ENCODE measurements at places on chromosomes 5 and 9.
A peak's percentile ranks its signal among the peaks of the same experiment; 100 is the strongest.

- no peak for DNase-seq
Observed at GRCh38 chr5:152511531-152512132, 106.6 kb upstream of the NMUR2 start.

GRCh38 chr5:17180330-17180843 lies 37.0 kb upstream of the BASP1 start:
- DNase-seq: no peak

GRCh38 chr5:3948838-3949237 lies 353.2 kb downstream of the IRX1 start:
- DNase-seq: no peak

DNA sequence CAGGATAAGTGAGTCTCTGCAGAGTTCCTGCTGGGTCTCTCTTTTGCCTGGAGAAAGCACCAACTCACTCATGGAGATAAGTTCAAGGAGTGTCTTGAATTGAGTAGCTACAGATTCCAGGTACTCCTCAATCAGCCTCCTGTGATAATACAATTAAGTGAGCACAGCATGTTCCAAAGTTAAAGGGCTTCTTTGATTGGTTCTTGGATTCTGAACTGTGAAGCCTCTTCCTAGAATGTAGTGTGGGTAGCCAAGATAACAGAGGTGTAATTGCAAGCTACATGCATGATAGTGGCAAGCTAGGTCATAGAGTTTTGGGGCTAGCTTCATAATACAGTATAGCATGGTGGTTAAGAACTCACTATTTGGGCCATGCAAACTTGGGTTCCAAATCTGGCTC lies 23.2 kb upstream of the CARNMT1 start:
- no peak for DNase-seq

- DNase-seq: peak; percentile 39
Observed at GRCh38 chr5:15798006-15798405, 298.0 kb downstream of the FBXL7 start.

- DNase-seq: no peak
Observed at GRCh38 chr9:27407491-27407890, 110.5 kb upstream of the EQTN start.

DNA sequence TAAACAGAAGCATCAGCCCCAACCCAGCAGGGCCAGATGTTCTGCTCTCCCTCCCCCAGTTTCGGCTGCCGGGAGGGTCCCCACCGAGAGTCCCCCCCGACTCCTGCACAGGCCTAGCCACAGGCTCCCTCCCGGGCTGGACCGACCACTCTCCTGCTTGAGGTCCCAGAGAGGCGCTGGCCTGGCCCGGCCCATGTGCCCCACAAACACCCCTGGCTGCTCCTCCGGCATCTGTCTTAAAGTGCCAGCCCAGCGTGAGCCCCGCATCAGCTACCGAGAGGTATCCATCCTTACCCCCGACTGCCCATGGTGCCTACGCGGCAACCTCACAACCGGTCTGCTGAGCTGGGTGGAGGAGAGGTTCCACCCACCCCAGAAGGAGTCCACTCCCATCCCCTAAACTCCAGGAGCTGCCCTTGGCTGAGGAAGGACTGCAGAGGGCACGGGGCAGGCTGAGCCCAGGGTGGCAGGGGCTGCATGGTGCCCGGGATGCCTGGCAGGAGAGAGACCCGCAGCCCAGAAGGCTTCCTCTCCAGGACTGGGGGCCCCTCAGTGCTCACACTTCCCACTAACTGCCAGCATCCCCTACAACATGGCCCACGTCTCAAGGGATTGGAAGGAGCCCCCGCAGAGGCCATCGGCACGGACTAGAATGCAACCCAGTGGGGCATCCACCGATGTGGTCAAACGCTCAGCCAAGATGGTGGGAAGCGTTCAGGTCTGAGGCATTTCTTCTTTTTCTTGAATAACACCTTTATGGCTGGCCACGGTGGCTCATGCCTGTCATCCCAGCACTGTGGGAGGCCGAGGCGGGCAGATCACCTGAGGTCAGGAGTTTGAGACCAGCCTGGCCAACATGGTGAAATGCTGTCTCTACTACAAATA lies 15.6 kb upstream of the EGFL7 start:
- no peak for DNase-seq

DNA sequence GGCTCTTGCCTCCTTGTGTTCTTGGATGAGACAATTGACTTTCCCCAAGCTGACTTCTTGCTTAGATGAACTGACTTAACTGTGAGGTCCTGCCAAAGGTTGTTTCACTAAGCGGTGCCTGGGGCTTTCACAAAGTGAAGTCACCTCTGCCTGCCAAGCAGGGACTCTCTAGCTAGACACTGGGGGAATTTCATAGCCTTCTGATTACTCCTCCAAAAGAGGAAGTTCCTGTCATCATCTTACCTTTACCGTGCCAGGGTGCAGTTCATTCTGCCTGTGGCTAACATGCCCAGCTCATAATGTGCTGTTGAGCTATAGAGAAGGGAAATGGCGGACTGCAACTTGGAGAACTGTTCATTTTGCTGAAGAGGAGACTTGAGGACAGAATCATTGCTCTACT lies 472.0 kb upstream of the WWC1 start:
- no peak for DNase-seq

- DNase-seq: no peak
Observed at GRCh38 chr9:34197756-34198711, 19.2 kb downstream of the UBAP1 start.

DNA sequence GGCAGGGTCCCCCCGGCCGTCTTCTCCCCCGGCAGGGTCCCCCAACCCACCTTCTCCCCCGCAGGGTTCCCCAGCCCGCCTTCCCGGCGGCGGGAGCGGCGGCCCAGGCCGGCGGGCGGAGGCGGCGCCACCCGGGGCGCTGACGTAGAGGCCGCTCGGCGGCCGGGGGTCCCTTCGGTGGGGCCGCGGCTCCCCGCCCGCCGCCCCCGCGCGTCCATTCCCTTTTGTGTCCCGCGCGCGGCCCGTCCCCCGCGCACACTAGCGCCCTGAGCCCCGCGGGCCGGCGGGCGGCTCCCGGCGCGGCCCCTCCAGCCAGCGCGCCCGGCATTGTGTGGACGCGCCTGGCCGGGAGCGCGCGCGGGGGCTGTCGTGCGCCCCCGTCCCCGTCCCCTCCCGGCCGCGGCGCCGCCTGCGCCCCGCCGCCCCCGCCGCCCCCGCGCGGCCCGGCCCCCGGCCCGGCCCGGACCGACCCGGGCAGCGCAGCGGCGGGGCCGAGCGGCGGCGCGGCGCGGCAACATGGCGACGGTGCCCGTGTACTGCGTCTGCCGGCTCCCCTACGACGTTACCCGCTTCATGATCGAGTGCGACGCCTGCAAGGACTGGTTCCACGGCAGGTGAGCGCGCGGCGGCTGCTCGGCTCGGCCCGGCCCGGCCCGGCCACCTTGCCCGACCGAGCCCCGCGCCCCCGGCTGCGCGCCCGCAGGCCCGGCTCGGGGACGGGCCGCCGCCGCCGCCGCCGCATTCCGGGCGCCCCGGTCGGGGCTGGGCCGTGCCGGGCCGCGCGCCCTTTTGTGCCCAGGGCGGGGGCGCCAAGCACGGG lies at the start of gene PHF2:
Gene PHF2, plus strand, starts transcription at position 327 of the 820 bp plus-strand sequence. Its CDS starts 190 bp downstream, at position 517.
- no peak for DNase-seq

GRCh38 chr5:67437905-67438845 lies 241.6 kb upstream of the CD180 start:
- peak; percentile 25 for DNase-seq

- no peak for DNase-seq
Observed at GRCh38 chr9:134890155-134890495, 9.5 kb downstream of the FCN2 start.

- DNase-seq: no peak
Observed at GRCh38 chr5:9537223-9538141, 8.4 kb downstream of the SEMA5A start.

DNA sequence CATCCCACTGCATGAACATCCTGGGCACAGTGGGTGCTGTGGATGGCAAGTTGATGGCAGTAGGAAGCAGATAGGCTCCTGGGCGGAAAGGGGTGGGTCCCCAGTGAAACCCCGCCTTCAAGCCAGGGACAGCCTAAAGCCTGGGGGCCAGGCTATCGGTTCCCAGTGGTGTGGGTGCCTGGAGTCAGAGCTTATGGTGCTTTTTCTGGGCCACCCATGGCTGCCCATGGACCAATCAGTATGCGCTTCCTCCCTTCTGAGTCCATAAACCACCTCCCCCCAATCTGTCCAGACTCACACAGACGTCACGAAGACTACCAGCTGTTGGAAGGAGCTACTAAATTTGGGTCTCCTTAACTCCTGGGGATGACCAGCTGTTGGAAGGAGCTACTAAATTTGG lies 17.5 kb upstream of the ECPAS start:
- DNase-seq: no peak

- DNase-seq: peak; percentile 81
Observed at GRCh38 chr5:128228521-128228920, 145.0 kb downstream of the SLC12A2 start.

DNA sequence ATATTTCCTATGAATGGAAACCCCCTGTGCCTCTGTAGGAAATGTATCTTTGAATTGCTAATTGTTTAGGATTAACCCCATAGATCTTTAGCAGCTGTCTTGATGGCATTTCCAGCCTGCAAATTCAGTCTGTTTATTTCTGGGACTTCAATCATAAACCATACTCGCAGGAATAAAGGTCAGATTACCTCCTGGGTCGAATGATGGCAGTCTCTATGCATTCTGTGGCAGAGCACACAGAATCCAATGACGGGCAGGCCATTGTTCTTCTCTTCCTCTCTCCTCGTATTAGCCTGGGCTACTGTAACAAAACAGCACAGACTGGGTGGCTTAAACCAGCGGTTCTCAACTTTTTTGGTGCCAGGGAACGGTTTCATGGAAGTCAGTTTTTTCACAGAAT lies 199.9 kb downstream of the PCSK5 start:
- DNase-seq: no peak

GRCh38 chr5:72152545-72152944 lies 45.3 kb downstream of the MAP1B start:
- DNase-seq: no peak

GRCh38 chr9:116409638-116410037 lies 256.0 kb downstream of the PAPPA start:
- DNase-seq: no peak

GRCh38 chr5:76601470-76601869 lies 21.7 kb downstream of the F2RL2 start:
- peak; percentile 60 for DNase-seq

DNA sequence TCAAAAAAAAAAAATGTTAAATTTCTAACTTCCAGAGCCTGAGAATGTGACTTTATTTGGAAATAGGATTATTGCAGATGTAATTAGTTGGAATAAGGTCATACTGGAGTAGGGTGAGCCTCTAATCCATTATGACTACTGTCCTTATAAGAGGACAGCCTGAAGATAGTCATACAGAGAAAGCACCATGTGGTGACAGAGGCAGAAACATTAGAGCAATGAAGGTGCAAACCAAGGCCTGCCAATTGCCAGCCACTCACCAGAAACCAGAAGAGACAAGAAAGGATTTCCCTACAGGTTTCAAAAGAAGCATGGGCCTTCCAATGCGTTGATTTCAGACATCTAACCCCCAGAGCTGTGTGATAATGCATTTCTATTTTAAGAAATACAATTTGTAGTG lies 659.2 kb upstream of the CHD1 start:
- DNase-seq: no peak

- DNase-seq: no peak
Observed at GRCh38 chr9:85276741-85277140, 465.0 kb downstream of the AGTPBP1 start.

DNA sequence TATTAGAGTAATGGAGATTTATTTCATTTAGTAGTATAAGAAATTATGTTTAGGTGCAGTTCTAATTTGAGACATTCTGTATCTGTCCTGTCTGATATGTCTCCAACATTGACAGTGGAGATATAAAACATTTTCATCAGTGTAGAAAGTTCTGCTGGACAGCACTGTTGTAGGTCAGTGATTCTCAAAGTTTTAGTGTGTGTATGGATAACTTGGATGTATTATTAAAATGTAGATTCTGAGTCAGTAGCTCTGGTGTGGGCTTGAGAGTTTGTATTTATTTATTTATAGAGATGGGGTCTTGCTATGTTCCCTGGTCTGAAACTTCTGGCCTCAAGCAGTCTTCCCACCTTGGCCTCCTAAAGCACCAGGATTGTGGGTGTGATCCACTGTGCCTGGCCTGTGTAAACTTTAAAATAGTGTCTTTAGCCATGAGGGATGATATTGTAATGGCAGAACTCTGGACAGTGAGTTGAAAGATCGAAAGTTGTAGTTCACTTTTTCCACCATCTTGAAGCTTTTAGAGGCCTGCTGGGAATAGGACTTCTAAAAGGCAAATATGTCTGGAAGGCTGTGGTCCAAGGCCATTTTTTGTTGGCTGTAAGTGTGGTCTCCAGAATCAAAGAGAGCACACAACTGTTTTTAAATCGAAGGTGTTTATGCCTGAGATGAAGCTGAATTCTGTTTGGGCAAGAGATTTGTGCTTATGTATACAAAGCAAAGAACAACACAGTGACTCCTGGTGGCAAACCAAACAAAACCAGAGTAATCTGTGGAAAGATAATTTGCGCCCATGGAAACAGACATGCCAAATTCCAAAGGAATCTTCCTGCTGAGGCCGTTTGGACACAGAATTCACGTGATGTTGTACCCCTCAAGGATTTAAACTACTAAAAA lies 12.4 kb downstream of the UBAP1 start:
- DNase-seq: no peak

DNA sequence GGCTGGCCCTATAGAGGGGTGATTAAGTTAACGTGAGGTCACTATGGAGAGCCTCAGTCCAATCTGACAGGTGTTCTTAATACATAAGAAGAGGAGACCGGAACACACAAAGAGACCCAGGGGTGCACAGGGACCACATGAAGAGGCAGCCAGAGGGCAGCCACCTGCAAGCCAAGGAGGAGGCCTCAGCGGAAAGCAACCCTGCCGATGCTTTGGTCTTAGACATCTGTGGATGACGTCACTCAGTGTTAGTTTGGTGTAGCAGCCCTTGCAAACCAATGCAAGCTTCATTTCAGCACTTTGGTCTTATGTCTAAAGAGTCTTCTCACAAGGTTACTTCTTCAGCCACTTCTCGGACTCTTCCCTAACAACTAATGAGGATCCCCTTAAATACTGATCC lies 47.6 kb upstream of the GRHPR start:
- no peak for DNase-seq

- DNase-seq: no peak
Observed at GRCh38 chr5:83563631-83564030, 92.1 kb downstream of the VCAN start.

GRCh38 chr9:93222890-93223259 lies 38.9 kb downstream of the WNK2 start:
- no peak for DNase-seq

DNA sequence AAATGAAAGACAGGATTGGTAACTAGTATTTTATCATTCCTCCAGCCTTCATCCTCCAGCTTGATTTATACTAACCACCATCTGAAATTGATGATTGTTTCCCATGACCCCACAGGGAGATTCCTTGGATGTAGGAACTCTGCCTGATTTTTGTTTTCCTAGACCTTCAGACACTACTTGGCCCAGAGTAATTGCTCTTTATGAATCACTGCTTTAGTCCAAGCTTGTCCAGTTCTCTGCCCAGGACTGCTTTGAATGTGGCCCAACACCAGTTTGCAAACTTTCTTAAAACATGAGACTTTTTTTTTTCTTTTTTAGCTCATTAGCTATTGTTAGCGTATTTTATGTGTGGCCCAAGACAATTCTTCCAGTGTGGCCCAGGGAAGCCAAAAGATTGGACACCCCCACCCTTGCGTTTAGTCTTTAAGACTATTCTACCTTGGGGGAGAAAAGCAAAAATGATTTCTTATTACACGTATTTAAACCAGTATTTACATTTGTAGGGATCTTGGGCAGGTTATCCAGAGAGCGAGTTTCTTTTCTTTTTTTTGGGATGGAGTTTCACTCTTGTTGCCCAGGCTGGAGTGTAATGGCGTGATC lies 18.4 kb downstream of the BASP1 start:
- DNase-seq: no peak
